ENCODE measurements at places on chromosomes 13 and 19. TPM values are rescaled to one million over a fixed set of nuclear protein-coding genes. Genes with fewer than 3 reads are reported as not detected.

DNA sequence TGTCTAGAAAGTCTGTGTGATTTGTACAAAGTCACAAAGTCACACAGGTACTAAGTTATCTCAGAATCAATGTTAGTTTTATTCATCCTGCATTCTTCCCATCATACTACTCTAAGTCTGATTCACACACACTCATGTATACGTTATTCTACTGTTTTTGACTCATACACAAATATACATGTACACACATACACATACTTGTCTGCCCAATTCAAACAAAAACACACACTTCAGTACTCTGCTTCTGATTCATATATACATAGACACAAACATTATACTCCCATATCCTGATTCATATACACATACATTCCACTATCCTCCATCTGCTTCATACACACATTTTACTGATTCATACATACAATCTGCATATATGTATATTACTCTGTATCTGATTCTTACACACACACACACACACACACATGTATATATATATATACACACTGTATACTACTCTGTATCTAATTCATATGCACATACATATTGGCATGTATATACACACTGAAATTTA is 69.3 kb downstream of the KLF12 start:
- no peaks in the 10 kb centered on the region for H3K27me3 ChIP-seq
- H3K4me1 ChIP-seq, result peaks cover 89% of the 10 kb centered on the region
- peak overlapping the region; percentile 18 for H3K27ac ChIP-seq
- H3K36me3 ChIP-seq, result peaks cover 6% of the 10 kb centered on the region
- no peak overlapping the region for H3K4me3 ChIP-seq

DNA sequence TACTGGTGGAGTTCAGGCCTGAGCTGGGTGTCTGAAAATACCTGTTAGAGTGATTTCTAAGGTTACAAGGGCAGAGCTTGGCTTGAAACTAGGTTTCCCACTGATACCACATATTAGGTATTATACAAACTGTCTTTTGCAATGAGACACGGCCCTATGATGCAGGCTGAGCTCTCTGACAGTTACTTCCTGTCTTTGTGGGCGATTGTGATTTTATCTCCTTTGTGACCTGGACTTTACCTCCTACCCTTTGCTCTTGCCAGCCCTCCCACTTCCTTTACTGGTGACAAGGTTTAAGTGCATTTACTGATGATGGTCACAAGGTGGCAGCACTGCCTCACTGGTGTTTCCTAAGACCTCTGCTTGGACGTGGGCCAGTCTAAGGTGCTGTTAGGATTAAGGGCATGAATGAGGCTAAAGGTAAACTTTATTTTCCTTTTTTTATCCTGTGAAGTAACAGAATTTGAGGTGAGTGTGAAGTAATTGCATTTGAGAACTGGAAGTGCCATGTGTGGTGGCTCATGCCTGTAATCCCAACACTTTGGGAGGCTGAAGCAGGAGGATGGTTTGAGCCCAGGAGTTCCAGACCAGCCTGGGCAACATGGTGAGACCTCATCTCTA is 7.7 kb upstream of the CXCL17 start:
- peak; percentile 86 for DNase-seq
- H3K27ac ChIP-seq, result no peak overlapping the region
- no peaks in the 10 kb centered on the region for H3K36me3 ChIP-seq
- no peaks in the 10 kb centered on the region for H3K4me1 ChIP-seq

GRCh38 chr13:110652764-110653163 is 37.4 kb downstream of the NAXD start:
- peaks cover 32% of the 10 kb centered on the region for H3K36me3 ChIP-seq
- H3K4me1 ChIP-seq, result peaks cover 11% of the 10 kb centered on the region
- H3K27me3 ChIP-seq, result no peaks in the 10 kb centered on the region
- no peak overlapping the region for H3K27ac ChIP-seq

GRCh38 chr19:32017176-32017953 is 328.0 kb upstream of the ZNF507 start:
- no peak for DNase-seq
- H3K4me1 ChIP-seq, result no peaks in the 10 kb centered on the region
- H3K36me3 ChIP-seq, result no peaks in the 10 kb centered on the region
- H3K27me3 ChIP-seq, result no peaks in the 10 kb centered on the region
- H3K4me3 ChIP-seq, result no peak overlapping the region

DNA sequence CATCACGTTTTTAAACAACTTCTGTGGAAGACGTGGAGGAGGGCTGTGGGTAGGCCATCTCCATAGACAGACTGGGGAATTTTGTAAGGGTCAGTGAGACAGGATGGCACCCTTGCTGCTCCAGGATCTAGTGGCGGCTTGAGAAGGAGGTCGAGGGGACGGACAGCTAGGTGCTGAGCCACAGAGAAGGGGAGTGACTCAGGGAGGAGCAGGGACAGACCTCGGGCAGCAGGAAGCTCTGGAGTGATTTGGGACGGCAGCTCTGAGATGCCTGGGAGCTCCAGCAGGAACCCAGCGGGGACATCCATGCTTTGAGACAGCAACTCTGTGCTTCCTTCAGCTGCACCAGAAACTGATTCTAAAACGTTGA is 169.1 kb upstream of the SOX1 start:
- no peak for DNase-seq
- no peaks in the 10 kb centered on the region for H3K36me3 ChIP-seq
- peaks cover 19% of the 10 kb centered on the region for H3K27me3 ChIP-seq
- no peak overlapping the region for H3K4me3 ChIP-seq

CCDC194 gene
- total RNA-seq, result 1.4 TPM

BRME1 gene
- total RNA-seq, result 9.0 TPM

OR7D2 gene
- total RNA-seq, result not detected

EXOC3L2 gene
- total RNA-seq, result not detected

SERPINE3 gene
- not detected for total RNA-seq

Measured in activated CD4-positive, alpha-beta memory T cell treated with anti-CD3 and anti-CD28 coated beads for 36 hours (primary cell).